ENCODE measurements at places on chromosomes 1 and 21.

DNA sequence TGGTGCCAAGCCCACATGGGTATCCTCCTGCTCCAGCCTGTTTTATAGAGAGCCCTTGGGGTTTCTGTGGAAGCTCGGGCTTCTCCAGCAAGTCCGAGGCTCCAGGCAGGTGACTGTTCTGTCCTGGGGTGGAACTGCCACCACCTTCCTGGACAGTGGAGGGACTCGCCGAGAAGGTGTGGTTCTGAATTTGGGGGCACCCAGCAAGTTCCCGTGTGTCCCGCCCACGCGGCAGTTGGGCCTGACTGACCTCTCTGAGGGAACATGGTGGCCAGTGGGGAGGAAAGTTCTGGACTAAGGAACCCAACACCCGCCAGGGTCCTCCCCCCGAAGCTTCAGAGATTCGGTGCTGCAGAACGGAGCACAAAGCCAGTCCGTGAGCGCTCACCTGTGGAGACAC is 158.1 kb upstream of the C1orf174 start:
- DNase-seq: no peak

GRCh38 chr1:7469255-7469938 is 301.7 kb upstream of the VAMP3 start:
- no peak for DNase-seq

GRCh38 chr1:51629918-51630317 is 13.0 kb downstream of the OSBPL9 start:
- DNase-seq: no peak

- DNase-seq: no peak
Measured at GRCh38 chr1:232571523-232571922, 58.4 kb downstream of the SIPA1L2 start.

GRCh38 chr1:212286556-212287131 is 1.4 kb downstream of the PPP2R5A start:
- no peak for DNase-seq

DNA sequence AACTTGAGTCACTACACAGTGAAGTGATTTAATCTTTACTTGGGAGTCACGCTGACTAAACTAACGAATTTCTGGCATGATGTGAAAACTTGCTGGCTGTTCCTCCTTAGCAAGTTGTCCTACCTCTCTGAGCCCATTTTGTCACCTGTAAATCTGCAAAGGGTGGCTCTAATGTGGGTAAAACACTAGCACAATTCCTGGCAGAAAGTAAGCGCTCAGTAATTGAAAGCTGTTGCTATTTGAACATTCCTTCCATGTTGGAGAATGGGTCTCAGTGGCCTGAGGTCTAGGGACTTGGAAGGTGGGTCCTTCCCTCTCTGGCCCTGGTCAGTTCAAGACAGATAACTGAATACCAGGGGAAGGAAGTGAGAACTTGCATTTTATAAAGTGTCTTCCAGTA is 309.0 kb upstream of the PROX1 start:
- DNase-seq: no peak

GRCh38 chr1:42964044-42964812 is 5.6 kb upstream of the SLC2A1 start:
- DNase-seq: no peak

DNA sequence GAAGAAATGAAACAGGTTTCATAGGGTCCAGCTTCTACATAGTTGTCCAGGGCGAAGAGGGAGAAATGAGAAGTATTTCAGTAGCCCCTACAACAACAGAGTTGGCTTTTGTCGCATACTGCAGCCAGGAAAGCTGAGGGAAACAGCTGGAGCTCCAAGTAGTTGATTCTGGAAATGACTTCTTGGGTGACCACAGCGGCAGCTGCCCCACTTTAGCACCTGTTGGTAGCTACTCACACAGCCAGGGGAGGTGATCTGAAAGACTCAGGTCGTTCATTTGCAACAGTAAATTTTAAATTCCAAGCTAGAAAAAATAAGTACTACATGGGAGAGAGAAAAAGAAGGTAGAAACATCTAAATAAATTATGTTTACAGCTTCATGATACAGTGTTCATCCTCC is 2.3 kb downstream of the TTC13 start:
- DNase-seq: no peak

GRCh38 chr1:188244681-188245080 is 1415.9 kb downstream of the PLA2G4A start:
- no peak for DNase-seq

Data from NCI-H1092 treated with DMSO at 0.1 percent for 48 hours (cell line).